ENCODE measurements at places on chromosomes 13 and 19. TPM values are rescaled to one million over a fixed set of nuclear protein-coding genes. Genes with fewer than 3 reads are reported as not detected.

SNAPC2 gene
- total RNA-seq, result 22.5 TPM

EXOC3L2 gene
- 0.27 TPM for total RNA-seq

- peak; percentile 13 for DNase-seq
Measured at GRCh38 chr19:51750400-51751094, 1.1 kb downstream of the FPR1 start.

GRCh38 chr13:27006519-27007161 lies 165.0 kb downstream of the USP12 start:
- no peak for DNase-seq

DNA sequence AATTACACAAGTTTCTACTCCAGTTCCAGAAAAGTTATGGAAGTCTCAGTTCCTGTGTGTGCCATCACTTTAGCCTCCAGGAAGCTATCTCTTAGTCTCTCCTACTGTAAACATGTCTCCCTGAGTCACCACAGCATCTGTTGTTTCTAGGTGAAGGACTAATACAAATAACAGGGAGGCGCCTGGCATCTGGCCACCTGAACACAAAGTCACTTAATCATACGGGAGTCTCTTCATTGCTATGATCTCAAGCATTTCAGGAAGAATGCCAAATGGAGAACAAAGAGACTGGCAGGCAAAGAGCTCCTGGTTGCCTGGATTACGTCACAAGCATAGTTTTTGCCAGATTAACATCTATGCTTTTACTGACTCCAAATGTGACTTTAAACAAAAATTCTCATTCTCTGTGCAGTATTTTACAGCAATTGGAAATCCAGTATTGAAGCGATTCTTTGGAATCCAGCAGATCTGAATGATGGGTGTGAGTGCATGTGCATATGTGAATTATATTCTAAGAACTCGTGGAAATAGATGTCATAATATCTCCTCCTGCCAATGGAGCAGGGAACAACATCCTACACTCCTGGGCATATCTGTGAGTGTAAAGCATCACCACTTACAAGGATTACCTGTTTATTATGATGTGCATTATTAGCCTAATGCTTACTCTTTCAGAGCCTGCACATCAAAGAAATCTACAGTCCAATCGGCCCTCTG lies 572.8 kb downstream of the PCDH9 start:
- DNase-seq, result peak; percentile 99

- no peak for DNase-seq
Measured at GRCh38 chr13:100597253-100597652, 8.7 kb upstream of the GGACT start.
